ENCODE measurements at places on chromosomes 6 and 20.

DNA sequence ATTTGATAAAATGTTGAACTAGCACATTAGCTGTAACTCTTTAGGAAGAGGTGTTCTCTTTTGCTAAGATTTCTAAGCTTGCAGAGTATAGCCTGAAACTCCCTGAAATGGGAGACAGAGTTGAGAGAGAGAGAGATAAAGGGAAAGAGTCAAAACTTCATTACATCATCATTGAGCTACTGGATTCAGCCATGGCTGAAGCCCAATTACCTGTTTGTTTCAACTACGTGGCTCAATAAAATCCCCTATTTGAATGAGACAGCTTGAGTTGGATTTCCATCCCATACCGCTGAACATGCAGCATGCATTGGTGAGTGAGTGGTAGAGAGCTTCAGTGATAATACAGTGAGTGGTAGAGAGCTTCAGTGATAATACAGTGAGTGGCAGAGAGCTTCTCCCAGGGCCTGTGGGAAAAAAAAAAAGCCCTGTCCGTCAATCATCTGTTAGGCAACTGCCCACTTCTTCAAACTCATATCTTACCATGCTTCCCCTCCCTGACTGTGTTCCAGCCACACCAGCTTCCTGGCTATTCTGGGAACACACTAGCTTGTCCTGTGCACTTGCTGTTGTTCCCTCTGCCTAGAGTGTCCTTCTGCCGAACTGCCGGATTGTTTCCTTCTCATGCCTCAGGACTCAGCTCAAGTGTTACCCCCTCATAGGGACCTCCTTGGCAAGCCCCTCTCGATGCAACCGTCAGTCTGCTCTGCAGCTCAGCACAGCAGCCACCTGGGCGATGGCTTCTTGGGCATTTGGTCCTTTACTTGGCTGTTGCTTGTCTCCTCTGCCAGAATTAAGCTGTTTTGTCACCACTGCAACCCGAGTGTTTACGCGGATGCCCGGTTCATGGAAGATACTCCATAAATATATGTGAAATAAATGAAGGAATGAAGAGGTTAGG, 91.3 kb upstream of the EYA2 start:
- no peak for DNase-seq

DNA sequence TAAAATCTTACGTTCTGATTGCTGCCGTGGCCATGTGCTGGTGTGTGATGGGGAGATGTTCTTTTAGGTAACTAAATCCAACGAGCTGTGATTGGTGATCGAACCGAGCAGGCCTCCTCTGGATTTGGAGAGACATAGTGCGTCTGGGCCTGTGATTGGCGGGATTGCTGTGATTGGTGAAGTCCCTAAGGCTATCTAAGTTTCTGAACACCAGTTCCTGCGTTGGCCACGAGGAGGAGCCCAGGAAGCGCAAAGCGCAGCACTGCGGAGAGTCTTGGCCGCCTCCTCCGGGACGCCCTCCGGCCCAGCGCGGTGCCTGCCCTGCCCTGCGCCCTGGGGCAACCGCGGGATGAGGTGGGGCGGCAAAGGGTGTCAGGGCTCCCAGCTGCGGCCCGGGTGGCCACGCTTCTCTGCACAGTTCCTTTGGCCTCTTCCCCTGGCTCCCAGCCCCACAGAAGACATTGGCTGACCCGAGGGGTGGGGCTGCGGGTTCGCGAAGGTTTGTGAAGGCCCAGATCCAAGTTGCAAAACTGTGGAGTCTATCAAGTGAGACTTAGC, 33.0 kb downstream of the HNF4A start:
- peak; percentile 35 for DNase-seq

DNA sequence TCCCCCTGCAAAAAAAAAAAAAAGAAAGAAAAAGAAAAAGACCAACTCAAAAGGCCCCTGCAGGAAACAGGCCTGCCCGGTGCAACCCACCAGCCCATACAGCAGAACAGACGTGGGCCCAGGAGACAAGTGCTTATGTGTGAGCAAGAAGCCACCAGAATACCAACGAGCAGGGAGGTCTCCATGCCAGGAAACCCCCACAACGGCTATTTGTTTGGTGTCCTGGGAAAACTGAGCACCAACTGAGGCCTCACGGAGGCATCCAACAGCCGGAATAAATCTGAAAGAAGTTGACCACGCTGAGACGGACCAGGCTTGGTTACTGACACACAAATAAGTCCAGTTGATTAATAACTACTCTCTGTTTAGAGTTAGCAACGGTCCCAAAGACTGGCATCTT, 29.7 kb downstream of the PTPRT start:
- DNase-seq: no peak

DNA sequence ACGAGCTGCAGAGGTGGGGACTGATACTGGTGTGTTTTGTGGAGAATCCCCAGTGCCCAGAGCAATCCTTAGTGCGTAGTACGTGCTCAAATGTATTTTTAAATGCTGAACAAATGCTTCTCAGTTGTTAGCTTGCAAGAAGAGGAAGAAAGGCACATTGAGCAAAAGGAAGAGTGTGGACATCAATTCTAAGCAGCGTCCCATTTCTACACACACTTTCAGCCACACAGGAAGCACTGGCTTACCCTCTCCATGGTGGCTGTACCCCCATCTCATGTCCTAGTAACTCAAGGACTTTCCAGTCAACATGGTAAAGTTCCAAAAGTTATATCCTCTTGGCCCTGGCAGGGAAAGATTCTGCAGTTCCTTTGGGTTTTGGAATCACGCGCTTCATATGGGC, 98.8 kb upstream of the NXT1 start:
- no peak for DNase-seq

- DNase-seq: peak; percentile 6
Observed at GRCh38 chr6:130965656-130966055, 97.4 kb downstream of the EPB41L2 start.

DNA sequence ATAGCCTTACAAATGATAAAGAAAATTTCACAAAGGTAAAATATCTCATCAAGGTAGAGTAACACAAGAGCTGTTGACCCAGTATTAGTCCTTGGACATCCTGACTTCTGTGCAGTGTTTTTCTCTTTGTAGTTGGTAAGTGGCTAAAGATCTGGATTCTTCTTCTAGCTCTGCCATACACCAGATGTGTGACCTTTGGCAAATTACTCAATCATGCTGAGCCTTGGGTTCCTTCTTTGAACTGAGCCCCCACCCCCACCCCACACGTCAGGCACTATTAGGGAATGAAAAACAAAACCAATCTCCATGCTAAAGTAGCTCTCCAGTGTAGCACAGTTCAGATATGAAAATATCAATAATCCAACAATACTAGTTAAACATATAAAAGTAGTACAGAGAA, 15.1 kb upstream of the TRIM39 start:
- DNase-seq: no peak

- no peak for DNase-seq
Observed at GRCh38 chr20:38252292-38253288, 7.9 kb downstream of the KIAA1755 start.

DNA sequence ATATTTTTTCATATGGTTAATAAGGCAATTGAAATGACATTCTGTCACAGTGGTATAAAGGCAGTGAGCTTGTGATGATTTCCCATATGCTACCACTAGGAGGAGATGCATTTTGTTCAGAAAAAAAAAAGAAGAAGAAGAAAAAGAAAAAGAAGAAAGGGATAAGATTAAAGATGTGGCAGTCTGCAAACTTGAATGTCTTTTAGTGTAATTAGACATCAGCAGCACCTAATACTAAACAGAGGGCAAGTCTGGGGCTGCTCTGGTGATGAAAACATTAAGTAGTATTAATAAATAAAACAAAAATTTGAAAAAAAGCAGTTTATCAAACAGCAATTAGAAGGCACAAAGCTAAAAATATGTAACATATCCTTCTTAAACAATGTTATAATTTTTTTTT, 95.4 kb upstream of the DEFB112 start:
- DNase-seq: no peak

GRCh38 chr20:64037498-64038213, 1.7 kb downstream of the C20orf204 start:
- no peak for DNase-seq

DNA sequence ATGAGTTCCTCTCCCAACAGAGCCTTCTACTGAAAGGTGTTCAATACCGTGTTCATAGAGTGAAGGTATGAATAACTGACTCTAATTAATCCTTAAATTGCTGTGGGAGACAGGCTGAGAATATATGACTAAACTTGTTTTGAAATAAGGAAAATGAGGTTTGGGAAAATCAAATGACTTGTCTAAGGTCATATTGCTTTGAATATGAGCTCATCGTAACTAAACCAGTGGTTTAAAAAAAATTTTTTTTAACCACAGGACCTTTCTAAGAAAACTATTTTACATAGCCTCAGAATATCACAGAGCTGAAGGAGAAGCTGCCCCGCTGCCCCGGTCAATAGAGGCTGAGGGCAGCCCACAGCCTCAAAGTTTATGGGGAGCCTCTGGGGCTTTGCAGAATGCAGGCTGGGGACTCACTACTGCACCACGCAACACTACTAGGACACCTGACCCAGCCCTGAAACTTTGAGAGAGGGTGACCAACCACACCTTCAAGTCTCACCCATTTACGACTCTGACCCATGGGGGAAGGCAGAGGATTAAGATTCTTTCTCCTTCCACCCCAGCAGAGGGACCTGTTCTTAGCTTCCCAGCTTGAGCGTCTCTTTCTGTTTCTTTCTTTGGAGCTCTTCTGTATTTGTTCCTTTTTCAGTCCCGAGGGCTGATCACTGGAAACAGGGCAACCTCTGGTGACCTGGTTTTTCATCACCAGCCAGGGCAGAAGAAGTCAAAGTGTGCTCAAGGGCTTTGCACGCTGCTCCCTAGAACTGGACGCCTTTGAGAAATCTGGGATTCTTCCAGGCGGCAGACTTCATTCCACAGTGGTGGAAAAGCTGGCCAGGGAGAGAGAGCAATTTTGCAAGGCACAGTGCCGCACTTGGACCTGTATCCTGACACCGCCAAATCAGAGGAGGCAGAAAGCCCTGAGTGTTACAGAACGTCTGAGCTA, 220.2 kb downstream of the ATXN1 start:
- no peak for DNase-seq

DNA sequence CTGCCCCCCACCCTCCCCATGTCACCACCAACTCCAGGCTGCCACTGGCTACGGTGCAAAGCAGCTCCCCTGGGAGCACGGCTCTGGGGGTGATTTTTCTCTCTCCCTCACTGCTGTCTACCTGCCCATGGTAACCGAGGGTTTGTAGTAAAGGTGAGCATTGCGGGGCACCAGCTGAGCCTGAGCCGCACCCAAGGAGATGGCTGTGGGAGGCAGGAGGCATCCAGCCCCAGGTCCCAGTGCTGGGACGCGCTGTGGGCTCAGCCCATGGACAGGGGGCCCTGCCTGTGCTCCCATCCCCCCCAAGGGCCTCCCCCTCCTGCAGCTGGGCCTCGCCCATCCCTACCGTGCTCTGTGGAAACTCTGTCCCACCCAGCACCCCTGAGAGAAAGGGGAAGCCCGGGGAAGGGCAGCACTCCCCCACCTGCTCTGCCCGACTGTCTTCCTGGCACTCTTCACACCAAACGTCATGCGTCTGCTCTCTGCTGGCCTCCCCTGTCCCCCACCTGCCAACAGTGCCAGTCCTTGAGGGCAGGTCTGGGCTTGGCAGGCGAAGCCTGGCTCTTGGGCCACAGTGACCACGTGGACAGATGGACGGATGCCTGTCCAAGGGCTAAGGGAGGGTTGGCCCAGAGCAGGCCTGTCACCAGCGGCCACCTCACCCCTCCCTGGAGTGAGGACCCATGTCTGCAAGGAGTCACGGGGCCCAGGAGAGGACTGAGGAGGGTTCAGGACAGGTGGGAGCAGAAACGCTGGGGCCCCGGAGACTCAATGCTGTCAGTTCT, 3.8 kb upstream of the CHRNA4 start:
- DNase-seq: no peak
